ENCODE measurements at places on chromosomes 12 and 14. TPM values are rescaled to one million over a fixed set of nuclear protein-coding genes. Genes with fewer than 3 reads are reported as not detected.
A peak's percentile ranks its signal among the peaks of the same experiment; 100 is the strongest.

- DNase-seq = no peak
These were observed 103.6 kb upstream of the ATF7IP start for GRCh38 chr12:14261861-14262260.

DNA sequence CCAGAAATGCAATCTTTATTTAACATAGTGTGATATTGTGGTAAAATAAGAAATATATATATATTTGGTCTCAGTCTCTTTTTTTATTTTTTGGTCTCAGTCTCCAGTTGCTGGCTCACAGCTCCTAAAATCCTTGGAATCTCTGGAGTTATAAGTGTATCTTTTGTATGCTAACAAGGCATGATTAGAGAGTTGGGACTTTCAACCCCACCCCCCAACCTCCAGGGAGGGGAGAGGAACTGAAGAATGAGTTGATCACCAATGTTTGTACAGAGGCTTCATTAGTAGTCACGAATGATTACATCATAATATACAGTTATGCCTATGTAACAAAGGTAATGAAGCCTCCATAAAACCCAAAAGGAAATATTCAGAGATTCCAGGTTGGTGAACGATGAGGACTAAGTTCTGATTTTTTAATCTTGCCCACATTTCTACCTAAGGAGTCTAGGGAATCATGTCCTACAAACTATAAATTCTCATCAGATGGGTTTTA lies 22.8 kb upstream of the LALBA start:
- no peak for DNase-seq

GRCh38 chr14:91482263-91483013 lies 27.7 kb downstream of the PPP4R3A start:
- DNase-seq = no peak

DNA sequence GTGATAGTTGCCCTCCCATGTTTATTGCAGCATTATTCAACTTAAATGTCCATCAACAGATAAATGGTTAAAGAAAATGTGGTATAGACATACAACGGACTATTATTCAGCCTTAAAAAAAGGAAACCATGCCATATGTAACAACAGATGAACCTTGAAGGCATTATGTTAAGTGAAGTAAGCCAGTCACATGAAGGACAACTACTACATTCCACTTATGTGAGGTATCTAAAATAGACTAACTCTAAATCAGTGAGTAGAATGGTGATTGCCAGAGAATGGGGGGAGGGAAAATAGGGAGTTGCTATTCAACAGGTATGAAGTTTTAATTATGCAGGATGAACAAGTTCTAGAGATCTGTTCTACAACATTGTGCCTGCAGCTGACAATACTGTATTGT lies 10.1 kb downstream of the PCNX4 start:
- no peak for DNase-seq

GRCh38 chr12:26319511-26319910 lies 124.1 kb downstream of the SSPN start:
- peak; percentile 73 for DNase-seq

DNA sequence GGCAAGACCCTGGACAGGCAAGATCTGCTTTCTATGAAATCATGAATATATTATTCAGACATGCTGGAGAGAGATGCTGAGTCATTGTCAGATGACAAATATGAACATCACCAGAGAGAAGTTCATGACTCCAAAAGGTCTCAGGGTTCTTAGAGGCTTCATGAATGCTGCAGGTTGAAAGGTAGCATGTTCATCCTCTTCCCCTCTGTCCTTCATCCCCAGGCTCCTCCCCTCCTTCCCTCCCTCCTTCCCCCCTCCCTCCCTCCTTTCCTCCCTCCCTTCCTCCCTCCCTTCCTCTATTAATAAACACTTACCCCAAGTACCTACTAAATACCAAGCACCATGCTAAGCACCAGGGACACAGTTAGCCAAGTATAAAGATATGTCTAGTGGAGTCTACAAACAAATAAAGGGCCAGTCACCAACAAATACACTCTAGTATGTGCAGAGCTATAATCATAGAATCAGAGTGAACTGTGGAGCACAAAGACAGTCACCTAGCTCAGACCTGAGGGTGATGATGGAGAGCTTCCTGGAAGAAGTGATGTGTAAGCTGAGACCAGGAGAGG lies 46.2 kb downstream of the RPH3A start:
- DNase-seq = peak; percentile 44

DNA sequence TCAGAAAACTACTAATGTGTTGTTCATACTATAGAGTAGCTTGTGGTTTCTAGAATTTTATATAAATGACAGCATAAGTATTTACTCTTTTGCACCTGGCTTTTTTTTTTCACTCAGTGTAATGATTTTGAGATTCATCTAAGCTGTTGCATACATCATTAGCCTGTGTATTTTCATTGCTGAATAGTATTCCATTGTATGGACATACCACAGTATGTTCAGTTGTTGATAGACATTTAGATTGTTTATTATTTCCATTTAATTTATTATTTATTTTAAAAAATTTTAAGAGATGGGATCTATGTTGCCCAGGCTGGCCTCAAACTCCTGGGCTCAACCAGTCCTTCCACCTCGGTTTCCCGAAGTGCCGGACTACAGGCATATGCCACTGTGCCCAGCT lies 80.0 kb downstream of the IFT43 start:
- no peak for DNase-seq

DNA sequence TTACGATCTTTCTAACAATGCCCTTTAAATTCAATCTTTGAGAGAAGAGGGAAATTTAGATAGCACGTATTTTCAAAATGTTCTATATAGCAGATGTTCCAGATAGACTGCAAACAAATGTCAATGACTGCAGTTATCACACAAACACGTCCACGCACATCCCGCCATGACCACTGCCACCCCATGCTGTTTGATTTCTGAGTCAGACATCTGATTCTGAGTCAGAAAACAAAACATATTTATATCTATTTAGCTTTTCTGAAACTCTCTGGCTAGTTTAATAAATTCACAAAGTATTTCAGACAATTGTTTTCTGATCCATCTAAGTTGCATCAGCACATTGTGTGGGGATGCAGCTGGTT lies 105.9 kb upstream of the BCAT1 start:
- peak; percentile 11 for DNase-seq

- DNase-seq = no peak
These were observed 462 bp downstream of the SRP54 start for GRCh38 chr14:34983148-34983760.

DNA sequence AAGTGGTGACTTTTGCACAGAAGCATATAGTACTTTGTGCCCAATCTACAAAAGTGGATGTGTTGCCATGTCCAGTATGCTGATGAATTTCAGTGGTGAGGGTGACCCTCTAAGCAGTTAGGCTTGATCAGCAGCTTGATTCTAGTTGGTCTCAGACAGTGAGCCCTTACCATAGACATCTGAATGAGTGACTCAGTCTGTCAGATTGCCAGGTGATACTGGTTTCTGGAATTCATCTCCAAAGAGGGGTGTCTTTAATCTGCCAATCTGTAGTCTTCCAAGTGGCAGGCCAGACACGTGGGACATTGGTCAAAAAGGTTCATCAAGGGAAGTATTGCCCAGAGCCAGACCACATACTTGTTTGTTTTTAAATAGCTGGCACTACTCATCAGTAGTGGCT lies 187.4 kb upstream of the SLC16A7 start:
- peak; percentile 13 for DNase-seq

- DNase-seq = peak; percentile 96
These were observed 108.3 kb downstream of the NUAK1 start for GRCh38 chr12:106030210-106031071.

DNA sequence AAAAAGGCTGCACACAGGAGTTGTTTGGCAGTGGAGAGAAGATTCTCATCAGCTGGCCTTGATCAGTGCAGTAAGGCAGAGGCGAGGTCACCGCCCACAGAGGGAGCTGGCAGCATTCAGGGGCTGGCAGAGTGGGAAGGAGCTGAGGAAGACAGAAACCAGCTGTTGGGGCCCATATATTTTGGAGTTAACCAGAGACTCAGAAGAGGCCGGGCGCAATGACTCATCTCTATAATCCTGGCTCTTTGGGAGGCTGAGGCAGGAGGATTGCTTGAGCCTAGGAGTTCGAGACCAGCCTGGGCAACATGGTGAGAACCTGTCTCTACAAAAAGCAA lies 17.7 kb downstream of the SMCO2 start:
- peak; percentile 49 for DNase-seq

GRCh38 chr14:101669629-101670028 lies 91.9 kb upstream of the PPP2R5C start:
- no peak for DNase-seq

GRCh38 chr14:64879635-64880220 lies at the start of gene SPTB:
TSS of gene SPTB (minus strand) at chr14:64879907. CDS start at chr14:64823094, 56,813 bp downstream.
- no peak for DNase-seq

GRCh38 chr12:27305673-27306456 lies 26.8 kb upstream of the BMAL2 start:
- peak; percentile 18 for DNase-seq

GRCh38 chr14:34300330-34300729 lies 161.7 kb downstream of the SPTSSA start:
- no peak for DNase-seq

DNA sequence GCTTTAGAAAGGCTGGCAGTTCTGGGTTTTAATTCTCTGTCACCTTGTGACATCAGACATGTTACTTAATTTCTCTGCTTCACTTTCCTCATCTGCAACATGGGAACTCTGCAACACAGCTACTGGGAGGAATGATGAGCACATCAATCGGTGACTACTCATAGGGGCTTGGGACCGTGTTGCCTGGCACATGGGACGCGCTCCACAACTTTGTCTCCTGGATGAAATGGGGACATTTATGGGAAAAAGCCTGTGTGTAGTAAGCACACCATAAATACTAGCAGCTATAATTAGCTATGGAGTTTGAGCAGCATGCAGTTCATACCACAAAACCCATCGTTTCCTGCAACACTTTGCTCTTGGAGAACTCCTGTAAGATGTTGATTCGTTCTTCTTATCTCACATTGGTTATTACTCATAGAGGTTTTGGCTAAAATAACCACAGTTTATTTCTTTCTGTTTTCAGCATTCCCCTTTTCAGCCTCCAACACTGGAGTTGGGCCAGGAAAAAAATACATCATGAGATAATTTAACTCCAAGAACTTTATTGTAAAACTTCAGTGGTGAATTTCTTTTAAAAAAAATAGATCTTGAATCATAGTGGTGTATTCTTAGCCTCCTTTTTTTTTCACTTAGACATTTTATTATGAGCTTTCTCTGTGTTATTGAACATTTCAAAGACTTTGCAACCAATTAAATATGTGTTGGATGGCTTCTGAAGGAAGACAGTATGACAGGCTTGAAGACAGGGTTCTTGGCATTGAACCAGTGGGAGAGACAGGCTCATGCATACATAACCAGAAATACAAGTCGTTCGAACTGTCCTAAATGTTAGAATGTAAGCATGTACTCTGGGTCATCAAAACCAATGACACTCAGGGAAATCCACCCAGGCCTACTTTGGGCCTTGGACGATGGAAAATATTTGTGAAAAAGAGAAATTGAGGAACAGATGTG lies 72.7 kb downstream of the RIN3 start:
- peak; percentile 91 for DNase-seq

DNA sequence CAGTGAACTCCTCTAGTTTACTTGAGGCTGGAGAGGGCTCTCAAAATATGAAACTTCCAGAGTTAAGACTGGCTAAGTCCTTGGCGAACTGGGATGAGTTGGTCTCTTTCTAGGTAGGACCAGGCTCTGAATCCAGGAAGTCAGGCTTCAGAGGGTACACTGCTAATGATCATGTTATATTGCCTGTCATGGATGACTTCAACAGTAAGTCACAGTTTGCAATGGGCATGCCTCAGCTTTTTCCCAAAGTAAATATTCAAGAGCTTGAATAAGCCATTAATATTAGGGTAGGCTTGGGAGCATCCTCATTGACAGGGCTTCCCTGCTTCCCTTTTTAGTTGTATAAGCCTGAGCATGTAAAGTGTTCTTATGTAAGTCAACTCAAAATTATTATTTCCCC lies 61.7 kb upstream of the PTHLH start:
- DNase-seq = no peak

DNA sequence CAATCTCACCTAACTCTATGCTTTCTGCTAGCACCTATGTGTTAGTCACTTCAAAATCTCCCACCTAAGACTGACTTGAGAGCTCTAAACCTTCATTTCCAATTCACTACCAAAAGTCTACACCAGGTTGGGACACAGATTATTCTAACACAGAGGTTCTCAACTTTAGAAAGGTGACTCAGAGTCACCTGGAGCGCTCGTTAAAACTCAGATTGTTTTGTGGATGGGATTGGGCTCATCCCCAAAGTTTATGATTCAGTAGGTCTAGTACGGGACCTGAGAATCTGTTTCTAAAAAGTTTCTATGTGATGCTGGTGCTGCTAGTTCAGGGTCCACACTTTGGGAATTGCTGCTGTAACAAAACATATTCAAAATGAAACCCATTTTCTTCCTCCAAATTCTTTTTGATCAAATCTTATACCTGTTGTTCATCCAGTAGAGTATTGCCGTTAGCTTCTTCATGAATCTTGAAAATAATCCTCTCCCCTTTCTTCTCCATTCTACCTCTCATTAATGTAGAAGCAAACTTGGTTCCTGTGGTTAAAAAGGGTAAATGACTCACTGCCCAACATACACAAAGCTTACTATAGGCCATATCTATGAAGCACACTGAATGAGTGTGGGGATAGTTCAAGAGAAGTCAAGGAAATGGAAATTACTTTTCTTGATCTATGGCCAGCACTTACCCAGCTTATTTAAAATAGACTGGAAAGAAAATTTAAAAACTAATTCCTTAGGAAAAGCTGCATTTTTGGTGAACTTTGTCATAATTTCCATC lies 206.7 kb downstream of the KIF21A start:
- peak; percentile 74 for DNase-seq

- peak; percentile 50 for DNase-seq
These were observed 34.6 kb upstream of the EVL start for GRCh38 chr14:100030452-100031153.

GRCh38 chr14:96821501-96821900 lies 24.3 kb downstream of the VRK1 start:
- no peak for DNase-seq

GRCh38 chr12:98559666-98560065 lies 33.8 kb upstream of the SLC25A3 start:
- no peak for DNase-seq

- peak; percentile 55 for DNase-seq
These were observed 29.0 kb downstream of the SCYL2 start for GRCh38 chr12:100295764-100296555.

DNA sequence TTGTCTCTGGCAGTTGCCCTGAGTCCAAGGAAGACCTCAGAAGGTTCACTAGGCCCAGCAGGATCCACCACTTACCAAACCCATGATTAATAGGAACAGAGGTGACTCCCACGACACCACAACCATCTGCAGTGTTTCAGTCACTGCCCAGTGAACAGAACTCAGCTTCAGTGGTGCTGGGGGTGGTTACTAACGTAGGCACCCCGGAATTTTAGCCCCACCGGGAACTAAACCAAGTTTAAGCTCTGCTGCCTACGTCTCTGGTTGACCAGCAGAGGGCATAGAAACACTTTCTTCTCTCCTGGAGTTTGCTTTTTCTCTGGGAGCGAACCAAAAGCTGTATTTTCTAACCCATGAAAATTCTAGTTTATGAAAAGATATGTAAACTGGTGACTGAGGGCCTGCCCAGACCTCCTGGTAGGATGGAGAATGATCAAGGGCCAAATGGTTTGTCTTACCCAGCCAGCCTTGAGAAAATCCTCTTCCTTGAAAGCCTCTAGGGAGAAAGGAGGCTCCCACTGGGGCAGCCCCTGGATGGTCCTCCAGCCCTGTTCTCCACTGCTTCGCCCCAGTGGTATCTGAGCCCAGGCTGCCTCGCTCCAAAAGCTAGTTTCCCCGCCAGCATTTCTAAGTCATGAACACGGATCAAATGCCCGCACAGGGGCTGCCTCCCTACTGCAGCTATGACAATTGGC lies 379.8 kb downstream of the DPF3 start:
- DNase-seq = peak; percentile 52

KRT4 gene
- not detected for total RNA-seq

RNASE1 gene
- total RNA-seq = not detected

KCNC2 gene
- total RNA-seq = not detected

BCL11B gene
- 0.02 TPM for total RNA-seq
